ENCODE measurements at places on chromosomes 5 and 9.

GRCh38 chr5:142915813-142916424 lies 145.7 kb downstream of the ARHGAP26 start:
- peak; percentile 7 for DNase-seq

DNA sequence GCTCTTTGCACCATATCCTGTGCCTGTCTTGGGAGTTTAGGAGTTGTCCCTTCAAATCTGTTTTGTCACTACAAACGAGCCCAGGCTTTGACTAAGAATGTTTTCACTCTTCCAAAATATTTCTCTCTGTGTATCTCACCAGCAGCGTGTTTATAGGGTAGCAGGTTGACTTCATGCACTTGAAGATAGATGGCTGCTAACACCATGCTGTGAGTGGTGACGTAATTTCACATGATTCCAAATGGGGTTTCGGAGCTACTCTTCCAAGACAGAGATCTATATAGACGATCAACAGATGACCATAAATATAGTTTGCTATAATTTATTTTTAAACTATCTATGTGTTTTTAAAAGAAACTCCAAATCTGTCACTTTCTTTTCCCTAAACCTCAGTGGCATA lies 30.6 kb downstream of the RORB start:
- no peak for DNase-seq

DNA sequence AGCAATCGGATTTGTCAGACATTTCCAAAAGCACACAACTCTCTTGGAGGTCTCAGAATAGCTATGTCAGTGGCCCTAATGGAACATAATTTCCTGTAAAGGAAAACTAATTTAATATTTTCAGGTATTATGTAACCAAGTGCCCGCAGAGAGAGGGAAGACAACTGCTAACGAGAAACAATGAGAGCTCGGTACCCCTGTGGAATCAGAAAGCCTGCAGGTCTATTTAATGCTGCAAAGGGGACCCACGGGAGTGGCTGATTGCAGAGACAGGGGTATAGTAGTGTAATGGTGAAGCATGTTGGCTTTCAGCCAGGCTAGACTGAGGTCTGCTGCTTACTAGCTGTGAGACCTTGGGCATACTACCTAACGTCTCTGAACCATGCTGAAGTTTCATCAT lies 508.1 kb upstream of the BRINP1 start:
- DNase-seq, result no peak

GRCh38 chr5:128477944-128478343 lies 60.1 kb downstream of the FBN2 start:
- DNase-seq, result no peak

GRCh38 chr5:59161221-59162105 lies 578.6 kb downstream of the RAB3C start:
- DNase-seq, result no peak

DNA sequence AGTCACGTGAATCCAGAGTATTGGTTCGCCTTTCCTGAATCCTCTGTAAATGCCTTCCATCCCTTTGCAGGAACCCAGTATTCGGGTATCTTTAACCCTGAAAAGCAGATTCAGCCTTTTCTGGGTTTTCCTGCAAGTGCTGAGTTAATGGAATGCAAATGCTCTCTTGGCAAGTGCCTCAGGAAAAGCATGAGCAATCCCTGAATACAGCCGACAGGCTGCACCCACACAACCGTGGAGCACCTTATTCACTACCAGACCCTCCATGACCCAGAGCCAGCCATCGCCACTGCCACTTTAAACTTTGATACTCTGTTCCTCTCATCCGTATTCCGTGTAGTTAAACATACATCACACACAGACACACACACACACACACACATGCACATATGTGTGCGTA lies 54.4 kb downstream of the ZNF622 start:
- DNase-seq, result no peak

DNA sequence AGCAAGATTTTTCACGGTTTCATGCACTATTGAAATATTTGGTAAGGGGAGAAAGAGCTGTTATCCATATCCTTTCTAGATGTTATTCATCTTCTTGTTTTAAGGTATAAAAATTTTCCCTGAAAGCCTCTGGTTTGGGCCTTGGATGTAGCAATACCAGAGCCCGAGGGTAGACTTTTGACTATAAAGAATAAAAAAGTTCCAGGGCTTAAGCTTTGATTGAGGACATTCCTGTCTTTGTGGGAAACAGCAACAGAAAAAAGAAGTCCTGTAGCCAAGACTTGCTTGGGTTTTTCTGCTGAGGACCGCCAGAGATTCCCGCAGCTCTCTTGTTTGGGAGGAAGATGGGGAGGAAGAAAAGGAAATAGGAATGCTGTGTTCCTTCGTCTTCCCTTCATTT lies 440.0 kb upstream of the WWC1 start:
- no peak for DNase-seq

DNA sequence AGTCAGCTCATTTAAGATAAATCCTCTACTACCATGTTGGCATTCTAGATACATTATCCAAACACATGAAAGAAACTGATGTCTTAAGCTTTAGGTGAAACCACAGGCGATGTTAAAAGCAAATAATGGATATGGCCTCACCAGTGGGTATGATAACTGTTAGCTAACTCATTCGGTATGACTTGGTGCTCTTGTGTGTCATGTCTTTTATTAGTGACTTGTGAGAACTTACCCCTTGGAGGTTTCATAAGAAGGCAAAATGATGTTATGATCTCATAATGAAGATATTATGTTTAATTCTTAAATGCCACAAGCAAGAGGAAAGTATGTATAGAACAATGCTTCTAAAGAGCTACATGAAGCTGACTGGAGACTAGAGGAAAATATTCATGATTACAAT lies 1227.0 kb downstream of the EFNA5 start:
- no peak for DNase-seq

GRCh38 chr5:55392669-55393068 lies 84.9 kb downstream of the MTREX start:
- DNase-seq, result no peak

DNA sequence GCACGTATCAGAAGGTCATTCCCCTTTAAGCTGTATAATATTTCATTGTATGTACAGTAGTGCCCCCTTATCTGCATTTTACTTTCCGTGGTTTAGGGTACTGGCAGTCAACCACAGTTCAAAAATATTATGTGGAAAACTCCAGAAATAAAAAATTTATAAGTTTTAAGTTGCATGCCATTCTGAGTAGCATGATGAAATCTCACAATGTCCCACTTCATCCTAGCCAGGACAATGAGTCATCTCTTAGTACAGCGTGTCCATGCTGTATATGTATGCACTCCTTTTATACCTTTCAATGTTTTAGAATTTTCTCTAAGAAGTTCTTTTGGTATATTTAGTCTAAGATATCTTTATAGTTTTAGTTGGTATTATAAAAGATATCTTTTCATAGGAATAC lies 115.0 kb upstream of the HAND1 start:
- DNase-seq, result no peak

GRCh38 chr5:35618304-35618636 lies 607 bp downstream of the SPEF2 start:
- no peak for DNase-seq

- no peak for DNase-seq
Observed at GRCh38 chr5:57411982-57412381, 70.6 kb downstream of the ACTBL2 start.

DNA sequence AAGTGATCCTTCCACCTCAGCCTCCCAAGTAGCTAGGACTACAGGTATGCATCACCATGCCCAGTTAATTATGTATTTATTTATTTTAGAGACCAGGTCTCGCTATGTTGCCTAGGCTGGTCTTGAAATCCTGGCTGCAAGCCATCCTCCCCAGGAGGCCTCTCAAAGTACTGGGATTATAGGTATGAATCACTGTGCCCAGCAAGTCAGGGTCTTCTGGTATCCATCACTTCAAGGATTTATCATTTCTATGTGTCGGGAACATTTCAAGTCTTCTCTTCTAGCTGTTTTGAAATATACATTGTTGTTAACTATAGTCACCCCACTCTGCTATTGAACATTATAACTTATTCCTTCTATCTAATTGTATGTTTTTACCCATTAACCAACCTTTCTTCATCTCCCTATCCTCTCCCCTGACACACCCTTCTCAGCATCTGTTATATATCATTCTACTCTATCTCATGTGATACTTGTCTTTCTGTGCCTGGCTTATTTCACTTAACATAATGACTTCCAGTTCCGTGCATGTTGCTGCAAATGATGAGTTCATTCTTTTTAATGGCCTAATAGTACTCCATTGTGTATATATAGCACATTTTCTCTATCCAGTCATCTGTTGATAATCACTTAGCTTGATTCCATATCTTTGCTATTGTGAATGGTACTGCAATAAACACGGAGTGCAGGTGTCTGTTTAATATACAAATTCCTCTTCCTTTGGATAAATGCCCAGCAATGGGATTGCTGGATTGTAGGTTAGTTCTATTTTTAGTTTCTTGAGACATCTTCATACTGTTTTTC lies 26.4 kb downstream of the UTP15 start:
- DNase-seq, result no peak

- DNase-seq, result no peak
Observed at GRCh38 chr5:145975001-145975360, 38.6 kb downstream of the SH3RF2 start.

DNA sequence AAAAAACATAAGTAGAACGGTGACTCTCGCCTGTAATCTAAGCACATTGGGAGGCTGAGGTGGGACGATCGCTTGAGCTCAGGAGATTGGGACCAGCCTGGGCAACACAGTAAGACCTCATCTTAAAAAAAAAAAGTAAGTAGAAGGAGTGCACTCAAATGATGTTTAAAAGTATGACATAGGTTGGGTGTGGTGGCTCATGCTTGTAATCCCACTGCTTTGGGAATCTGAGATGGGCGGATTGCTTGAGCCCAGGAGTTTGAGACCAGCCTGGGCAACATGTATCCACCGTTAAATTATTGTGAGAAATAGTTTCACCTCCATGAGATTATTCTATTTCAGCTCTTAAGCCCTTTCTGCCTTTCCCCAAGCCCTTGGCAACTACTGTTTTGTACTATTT lies 11.2 kb downstream of the DENND4C start:
- DNase-seq, result no peak

- DNase-seq, result no peak
Observed at GRCh38 chr5:101431201-101431600, 528.1 kb upstream of the ST8SIA4 start.

DNA sequence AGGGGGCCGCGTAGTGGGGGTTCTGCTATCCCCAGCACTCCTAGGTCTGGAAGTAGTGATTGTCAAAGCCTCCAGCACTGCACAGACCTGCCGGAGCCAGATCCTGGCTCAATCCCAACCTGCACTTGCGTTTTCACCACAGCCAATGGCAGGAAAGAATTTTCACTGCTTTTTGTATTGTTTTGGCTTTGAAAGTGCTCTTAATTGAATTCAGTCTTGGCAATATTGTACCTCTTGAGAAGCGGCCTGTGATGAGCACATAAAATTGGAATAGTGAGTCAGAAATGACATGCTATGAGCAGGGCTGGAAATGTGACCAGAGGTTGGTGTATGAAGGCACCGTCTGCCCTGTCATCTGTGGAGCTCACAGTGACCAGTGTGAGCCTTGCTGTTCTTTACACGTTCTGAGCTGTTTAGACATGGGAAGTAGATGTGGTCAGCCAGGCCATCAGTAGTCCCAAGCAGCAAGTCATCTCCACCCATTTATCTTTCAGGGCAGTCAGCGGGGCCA lies 41.5 kb downstream of the SECISBP2 start:
- no peak for DNase-seq

GRCh38 chr9:76322810-76323209 lies 71.4 kb downstream of the RFK start:
- no peak for DNase-seq

DNA sequence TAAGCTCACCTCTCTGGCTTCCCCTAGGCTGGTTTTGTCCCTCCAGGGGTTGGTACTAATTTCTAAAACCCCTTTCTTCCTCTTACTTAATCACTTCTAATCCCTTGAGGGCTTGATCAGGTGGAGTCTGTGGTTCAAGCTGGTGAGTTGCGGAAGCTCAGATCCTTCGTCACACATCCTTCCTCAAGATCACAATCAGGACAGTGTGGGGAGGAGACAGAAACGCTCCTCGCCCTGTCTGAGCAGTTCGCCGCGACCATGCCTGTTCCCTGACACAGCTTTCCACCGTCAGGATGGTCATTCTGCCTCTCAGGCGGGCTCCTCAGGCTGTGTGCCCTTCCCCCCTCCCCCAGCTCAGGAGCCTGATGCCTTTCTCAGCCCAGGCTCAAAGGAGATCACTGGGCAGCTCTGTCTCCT lies 24.3 kb downstream of the CPLX2 start:
- no peak for DNase-seq

- no peak for DNase-seq
Observed at GRCh38 chr9:37792122-37792521, 7.3 kb upstream of the EXOSC3 start.

DNA sequence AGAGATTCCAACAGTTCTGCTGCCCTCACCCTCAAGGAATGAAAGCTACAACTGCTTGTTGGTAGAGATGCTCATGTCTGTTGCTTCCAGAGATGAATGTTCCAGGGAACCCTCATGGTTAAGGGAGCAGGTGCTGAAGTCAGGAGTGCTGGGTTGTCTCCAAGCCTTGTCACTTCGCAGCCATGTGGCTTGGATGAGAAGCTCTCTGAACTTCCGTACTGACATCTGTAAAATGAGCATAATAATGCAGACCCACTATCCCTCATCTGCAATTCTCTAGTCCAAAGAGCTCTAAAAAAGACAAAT lies 133.3 kb upstream of the ADRA1B start:
- DNase-seq, result no peak

DNA sequence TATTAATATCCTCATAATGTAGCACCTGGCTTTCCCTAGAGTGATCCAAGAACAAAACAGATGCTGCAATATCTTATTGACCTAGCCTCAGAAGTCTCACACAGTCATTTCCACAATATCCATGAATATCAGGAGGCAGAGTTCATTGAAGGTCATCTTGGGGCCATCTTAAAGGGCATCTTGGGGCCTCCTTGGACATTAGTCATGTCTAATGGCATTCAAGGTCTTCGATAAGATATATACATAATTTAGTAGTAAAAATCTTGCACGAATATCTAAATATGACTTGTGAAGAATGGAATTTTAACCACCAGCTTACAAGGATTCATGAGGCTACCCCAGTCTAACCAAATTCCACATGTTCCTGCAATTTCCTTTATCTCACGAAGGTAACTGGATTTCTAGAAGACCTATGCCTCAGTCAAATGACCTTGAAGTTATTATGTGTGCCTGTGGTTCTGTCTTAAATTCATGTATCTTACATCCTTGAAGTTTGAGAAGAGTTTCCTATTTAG lies 163.6 kb upstream of the SPEF2 start:
- DNase-seq, result no peak

- DNase-seq, result no peak
Observed at GRCh38 chr9:107615321-107615720, 125.8 kb upstream of the KLF4 start.

DNA sequence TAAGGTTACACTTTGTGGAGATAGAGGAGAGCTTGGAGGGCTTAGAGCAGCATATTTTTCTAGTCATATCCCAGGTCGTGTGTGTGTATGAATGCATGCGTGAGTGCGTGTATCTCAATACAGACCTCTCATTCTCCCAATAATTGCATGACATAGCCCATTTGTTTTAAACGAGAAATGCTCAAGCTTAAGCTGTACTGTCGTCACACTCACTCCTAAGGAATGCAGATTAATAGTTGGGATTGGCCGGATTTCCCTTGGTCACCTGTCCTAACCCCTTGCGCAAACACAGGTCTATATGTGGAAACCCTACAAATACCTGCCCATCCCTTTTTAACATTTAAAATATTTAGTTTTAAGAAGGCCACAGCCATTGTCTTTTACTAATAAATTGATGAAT lies 165.8 kb downstream of the SEMA5A start:
- DNase-seq, result no peak

GRCh38 chr5:179378441-179379271 lies 33.4 kb upstream of the ADAMTS2 start:
- DNase-seq, result no peak

Measured in stimulated activated CD4-positive, alpha-beta T cell treated with anti-CD3 and anti-CD28 coated beads, TNF-alpha, amount 100 ng/mL, for 24 hours (primary cell).